ENCODE measurements at places on chromosomes 2 and 18.

GRCh38 chr2:127074936-127075335 is 32.0 kb downstream of the BIN1 start:
- no peak for DNase-seq

DNA sequence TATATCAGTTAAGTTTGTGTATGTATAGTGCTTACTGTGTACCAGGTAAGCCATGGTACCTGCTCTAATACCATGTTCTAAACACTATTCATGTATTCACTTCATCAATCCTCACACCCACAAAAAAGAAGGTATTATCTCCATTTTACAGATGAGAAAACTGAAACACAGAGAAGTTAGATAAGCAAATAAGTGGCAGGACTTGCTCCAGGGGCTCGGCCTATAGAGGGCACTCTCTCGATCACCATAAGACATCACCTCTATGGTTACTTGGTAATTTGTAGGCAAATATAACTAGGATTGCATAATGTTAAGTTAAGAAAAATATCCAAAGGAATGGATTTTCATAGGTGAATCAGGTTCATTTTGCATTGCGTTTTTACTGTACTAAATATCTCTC is 118.1 kb upstream of the FN1 start:
- DNase-seq, result no peak

DNA sequence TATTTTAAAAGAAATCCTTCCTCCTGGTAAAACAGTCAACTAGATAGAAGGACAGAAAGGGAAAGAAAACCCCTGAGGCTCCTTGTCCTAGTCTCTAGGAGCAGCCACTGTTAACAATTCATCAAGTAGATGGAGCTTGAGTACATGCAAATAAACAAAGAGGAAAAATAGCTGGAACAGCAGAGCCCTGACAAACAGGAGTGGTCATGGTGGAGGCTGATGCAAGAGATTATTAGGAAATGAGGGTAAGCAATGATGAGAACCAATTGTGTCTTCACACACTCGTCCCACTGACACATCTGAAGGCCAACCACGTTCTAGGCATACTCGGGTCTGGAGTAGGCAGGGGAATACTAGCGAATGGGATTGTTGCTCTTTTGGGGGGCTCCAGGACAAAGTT is 9.2 kb downstream of the DLGAP1 start:
- DNase-seq, result no peak

- DNase-seq, result no peak
Measured at GRCh38 chr18:48302736-48303135, 106.4 kb downstream of the ZBTB7C start.

DNA sequence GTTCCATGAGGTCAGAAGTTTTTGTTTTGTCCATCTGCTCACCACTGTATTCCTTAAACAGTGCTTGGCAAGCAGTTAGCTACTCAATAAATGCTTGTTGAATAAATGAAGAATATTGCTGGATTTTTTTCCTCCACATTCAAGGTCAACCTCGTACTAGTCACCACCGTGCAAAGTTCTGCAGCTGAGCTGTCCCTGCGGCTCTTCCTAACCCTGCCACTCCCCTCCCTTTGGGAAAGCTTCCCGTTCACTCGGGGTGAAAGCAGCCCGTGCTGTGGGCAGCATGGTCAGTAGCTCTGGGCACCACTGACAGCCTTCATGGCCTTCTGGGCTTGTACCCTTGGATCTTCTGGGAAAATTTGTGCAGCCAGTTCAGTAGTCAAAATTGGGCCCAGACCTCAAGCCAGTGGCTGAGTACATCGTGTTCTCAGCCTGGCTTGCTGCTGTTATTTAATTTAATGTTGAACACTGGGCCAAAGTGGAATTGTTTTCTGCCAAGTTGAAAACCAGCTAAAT is 469.3 kb upstream of the RAB12 start:
- peak; percentile 15 for DNase-seq

DNA sequence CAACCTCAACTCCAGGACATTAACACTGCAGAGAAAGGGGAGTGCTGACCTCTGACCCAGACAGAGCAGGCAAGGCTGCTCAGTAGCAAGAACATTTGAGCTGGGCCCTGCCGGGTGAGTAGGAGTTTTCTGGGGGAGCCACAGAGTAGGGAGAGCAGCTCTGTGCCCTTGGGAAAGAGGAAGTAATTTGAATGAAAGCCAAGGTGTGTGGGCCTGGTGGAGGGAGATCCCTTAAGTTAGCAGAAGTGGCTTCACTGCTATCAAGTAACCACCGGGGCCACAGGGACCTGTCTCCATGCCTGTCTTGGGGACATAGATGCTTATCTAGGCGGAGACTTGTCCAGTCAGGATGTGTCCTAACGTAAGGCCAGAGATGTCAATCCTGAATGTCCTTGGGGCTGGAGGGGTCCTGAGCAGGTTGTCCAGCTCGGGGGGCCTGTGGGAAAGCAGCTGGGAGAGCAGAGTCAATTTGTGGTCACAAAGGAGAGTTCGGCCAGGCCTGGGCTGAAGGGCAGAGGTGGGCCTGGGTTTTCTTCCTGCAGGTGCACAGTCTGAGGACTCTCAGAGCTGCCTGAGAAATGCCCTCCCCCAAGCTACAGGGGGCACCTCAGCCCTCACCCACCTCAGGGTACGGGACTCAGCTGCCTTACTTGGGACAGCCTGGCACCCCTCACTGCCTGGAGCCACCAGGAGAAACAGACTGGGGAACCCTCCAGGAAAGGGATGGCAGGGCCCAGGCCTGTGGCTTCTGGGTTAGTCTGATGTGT is 15.0 kb upstream of the OTOF start:
- DNase-seq, result no peak

- no peak for DNase-seq
Measured at GRCh38 chr2:25512707-25513106, 160.7 kb downstream of the DTNB start.

DNA sequence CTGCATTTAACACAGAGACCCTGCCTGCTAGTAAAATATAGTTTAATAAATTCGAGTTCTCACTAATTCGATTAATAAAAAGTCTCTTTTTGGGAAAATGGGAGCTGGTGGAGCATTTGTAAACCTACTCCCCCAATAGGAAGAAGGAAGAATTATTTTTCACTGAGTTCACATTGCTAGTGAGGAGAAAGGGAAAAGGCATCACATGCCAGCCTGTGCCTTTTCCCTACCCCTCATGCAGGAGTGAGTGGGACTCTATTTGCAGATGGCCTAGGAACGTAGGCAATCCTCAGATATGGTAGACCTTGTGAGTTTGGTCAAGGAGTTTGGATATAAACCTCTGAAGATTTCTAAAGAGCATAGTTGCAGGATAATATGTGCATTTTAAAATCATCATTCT is 218.4 kb upstream of the TRIB2 start:
- DNase-seq, result no peak

- no peak for DNase-seq
Measured at GRCh38 chr2:76895469-76895868, 626.7 kb downstream of the LRRTM4 start.

- no peak for DNase-seq
Measured at GRCh38 chr2:159608723-159609308, 7.5 kb downstream of the BAZ2B start.

- no peak for DNase-seq
Measured at GRCh38 chr2:34729845-34730244, 1130.7 kb upstream of the FAM98A start.

GRCh38 chr2:174675615-174676014 is 78.0 kb upstream of the WIPF1 start:
- no peak for DNase-seq

- DNase-seq, result peak; percentile 25
Measured at GRCh38 chr2:20424300-20425290, 22.3 kb upstream of the RHOB start.

DNA sequence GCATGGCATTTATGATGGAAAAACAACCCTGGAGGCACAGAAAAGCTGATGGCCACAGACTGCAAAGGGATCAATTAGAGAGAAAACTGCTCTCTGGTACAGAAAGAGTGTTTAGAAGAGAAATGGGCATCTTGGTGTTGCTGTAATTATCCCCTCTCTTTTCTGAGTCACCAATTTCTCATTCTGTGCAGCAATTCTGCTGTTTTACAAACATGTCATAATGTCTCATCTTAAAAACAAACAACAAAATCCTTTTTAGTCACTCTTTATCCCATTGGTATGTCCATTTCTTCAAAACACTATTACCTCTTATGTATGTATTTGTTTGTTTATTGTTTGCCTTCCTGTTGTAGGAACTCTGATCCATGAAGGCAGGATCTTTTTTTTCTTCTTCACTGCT is 73.9 kb upstream of the HK2 start:
- no peak for DNase-seq

GRCh38 chr18:58013241-58014211 is 30.5 kb upstream of the NEDD4L start:
- no peak for DNase-seq

DNA sequence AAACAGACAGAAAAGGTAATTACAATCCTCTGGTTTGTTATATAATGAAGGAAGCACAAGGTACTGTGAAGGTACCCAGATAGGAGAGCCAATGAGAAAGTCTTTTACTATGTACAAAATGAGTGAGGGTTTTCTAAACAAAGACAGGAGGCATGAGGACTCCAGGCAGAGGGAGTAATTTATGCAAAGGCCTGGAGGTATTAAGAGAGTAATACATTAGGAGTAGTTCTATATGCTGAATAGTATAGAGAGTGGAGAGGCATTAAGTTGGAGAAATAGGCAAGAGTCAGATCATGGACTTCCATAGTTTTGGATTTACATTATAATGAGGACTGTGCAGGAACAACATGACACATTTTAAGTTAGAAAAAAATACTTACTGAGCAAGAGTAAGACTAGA is 216.0 kb downstream of the SCG2 start:
- DNase-seq, result no peak

GRCh38 chr18:37845498-37845897 is 279.9 kb upstream of the CELF4 start:
- no peak for DNase-seq

DNA sequence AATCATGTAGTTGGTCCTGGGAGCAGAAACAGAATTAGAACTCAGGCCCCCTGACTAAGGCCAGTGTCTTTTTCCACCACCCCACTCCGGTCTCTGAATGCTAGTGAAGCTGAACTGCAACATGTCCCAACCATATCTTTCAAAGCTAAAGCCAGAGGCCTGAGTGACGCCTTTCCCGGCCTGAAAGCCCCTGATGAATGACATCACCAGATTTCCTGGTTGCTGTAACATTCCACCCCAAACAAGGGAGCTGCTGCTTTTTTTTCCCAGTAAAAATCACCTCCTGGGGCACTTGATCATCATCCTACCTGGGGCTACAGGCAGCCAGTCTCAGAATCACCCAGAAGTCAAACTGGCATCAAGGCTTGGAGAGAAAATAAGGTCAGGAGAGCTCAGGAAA is 162.7 kb downstream of the ARL4C start:
- DNase-seq, result no peak

GRCh38 chr2:235446082-235446481 is 47.8 kb upstream of the AGAP1 start:
- DNase-seq, result no peak

GRCh38 chr2:219726916-219727315 is 99.5 kb downstream of the SLC4A3 start:
- no peak for DNase-seq

- DNase-seq, result no peak
Measured at GRCh38 chr2:199903111-199903510, 8.0 kb upstream of the C2orf69 start.

GRCh38 chr2:239967553-239968036 is 57.5 kb downstream of the NDUFA10 start:
- no peak for DNase-seq

GRCh38 chr2:10265329-10266132 is 37.2 kb upstream of the HPCAL1 start:
- no peak for DNase-seq

- no peak for DNase-seq
Measured at GRCh38 chr2:151945186-151945585, 117.0 kb upstream of the ARL5A start.

DNA sequence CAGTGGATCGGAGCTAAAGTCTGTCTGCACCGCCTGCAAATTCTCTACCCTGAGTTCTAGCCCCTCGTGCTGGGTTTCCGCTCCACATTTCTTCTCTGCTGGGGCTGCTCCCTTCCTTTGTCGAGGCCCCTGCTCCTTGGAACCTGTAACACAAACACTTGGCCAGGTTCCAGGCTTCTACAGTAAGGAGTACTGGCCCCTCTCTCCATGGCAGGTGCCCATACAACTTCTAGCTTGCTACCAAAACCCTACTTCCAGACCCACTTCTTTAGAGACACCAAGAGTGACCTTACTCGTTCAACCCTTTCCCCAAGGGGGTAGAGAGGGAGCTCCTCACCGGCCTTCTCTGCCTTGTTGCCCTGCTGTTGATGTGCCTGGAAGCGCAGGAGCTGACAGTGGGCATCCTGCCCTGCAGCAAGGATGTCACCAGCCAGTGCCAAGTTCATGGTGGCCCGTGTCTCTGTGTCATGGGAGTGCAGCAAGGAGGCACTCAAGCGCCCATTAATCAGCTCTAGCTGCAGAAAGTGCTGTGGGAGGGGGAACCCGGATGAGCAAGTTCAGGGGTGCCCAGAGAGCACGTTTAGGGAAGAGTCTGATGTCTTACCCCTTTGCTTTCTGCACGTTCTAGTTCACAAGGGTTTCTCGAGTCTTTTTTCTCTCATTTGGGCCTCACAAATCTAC is 1.1 kb downstream of the PREB start:
- no peak for DNase-seq

GRCh38 chr18:36066686-36067054 is 689 bp downstream of the RPRD1A start:
- no peak for DNase-seq

DNA sequence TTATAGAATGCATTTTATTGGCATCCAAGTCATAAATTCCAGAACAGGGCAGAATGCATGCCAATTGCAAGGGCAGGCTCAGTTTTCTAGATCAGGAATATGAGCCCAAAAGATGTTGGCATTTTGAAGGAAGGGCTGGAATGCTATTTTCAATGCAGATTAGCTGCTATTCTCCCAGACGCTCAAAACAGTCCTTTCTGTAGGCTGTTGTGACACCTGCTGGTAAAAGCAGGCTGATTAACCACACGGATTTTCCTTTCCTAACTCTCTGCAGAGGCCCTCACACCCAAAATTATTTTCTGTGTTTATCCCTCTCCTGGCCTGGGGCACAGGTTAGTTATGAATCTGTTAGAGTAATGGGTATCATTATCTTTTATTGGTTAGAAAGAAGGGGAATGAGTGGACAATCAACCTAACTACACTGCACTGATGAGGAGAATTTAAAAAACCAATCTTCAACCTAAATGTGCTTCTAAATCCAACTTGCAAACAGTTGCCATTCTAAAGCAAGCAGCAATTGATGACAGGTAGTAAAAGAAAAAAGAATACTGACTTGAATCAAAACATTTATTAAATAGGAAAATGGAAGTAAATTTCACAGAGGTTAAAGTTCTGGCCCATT is 94.0 kb downstream of the PLA2R1 start:
- no peak for DNase-seq

GRCh38 chr2:60317034-60317386 is 236.4 kb downstream of the BCL11A start:
- no peak for DNase-seq

DNA sequence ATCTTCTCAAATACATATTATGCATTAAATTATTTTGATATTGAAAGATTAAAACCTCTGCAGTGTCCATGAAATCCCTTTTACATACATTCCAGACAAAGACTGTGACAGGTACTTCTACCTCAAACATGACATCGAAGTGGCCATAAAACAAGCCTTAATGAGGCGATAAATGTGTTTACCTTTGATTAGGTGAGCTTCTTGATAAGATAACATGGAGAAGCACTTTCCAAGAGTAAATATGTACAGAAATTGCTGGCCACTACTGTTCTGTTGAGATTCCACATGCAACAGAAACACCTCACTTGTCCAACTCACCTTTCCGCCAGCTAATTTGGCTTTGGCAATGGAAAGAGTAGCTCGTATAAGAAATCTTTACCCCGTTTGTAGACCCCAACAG is 55.2 kb downstream of the ZEB2 start:
- no peak for DNase-seq

GRCh38 chr2:15355386-15355785 is 205.7 kb downstream of the NBAS start:
- DNase-seq, result no peak

Measured in hippocampal formation (tissue), 2 donors.